ENCODE measurements at places on chromosomes 5 and 9.

- no peak for DNase-seq
Observed at GRCh38 chr5:170355601-170356098, 33.5 kb downstream of the KCNMB1 start.

DNA sequence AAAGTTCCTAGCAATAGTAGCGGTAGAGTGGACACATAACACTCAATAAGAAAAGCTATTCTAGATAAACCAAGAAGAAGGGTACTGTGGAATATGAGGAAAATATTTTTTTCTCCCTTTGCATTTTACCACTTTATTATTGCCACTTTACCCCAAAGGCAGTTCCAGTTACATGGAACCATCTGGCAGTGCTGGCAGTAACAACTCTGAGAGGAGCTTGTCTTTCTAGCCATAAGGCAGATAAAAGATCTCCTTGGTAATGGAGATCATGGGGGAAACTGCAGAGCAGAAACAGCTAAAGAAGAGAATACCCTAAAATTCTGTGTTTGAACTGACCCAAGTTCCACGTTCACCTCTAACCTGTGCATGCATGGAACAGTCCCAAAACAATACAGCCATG lies 38.5 kb downstream of the UBTD2 start:
- DNase-seq, result peak; percentile 15

DNA sequence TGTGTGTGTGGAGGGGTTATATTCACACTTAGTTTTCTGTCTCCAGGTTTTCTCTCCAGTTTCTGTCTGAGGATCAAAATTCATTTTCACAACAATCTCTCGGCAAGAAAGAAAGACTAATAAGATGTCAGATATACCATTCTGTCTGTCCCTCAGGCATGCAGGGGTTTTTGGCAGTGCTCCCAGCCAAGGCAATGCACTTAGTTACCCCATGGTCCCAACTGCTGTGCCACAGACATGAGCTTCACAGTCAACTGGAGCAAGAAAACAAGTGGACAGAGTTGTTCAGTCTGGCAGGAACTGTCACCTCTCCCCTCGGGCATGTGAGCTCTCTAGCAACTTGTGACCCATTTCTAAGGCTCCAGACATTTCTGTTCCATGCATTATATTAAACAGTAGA lies 101.7 kb upstream of the LHFPL2 start:
- no peak for DNase-seq

DNA sequence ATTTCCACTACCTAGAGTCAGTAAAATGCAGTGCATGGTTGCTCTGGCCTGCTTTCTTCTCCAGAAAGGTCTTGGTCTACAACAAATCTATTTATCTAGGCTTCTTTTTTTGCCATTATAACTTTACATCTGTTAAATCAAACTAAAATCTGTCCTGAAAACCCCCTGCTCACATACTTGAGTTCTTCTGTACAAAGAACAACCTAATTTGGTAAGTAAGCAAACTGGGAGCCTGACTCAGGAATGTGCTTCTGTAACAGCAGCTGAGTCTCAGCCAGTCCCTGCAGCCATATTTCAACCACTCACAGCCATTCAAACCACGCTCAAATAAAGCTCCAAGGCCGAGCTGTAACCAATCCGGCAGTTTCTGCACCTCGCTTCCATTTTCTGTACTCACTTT lies 95.8 kb downstream of the PLPP1 start:
- DNase-seq, result no peak

GRCh38 chr5:165448753-165449152 lies 1943.3 kb downstream of the MAT2B start:
- no peak for DNase-seq

DNA sequence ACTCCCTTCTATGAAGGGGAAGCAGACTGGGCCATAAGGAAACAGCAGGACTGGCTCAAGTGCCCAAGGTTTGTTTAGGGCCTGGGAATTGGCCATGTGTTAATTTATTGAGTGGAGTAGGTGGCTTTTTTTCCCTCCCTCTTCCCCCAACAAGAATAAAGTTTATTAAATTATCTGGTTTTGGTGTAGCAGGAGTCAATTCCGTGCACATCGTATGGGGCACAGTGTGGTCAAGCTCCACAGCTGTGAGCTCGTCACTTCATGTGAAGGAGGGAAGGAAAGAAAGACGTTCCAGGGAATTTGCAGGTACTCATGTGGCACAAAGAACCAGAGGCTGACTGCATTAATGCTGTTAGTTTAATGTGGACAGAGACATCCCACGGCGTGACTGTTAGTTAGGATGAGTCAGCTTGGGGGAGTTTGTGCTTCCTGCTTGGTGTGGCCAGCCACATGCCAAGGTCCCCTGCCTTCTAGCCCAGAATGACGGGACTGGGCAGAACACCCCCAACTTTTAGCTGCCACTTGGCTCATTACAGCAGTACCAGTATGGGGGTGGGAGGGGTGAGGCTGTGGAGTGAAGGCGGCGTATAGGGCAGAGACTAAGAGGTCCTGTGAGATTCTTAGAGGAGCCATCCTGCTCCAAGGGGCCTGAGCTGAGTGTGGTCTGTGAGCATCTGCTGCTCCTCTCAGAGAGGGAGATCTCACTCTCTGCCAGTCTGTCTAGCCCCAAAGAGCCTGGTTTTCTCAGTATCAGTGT lies 33.2 kb downstream of the CSF1R start:
- no peak for DNase-seq

- DNase-seq, result no peak
Observed at GRCh38 chr5:169719360-169720314, 82.6 kb downstream of the DOCK2 start.

- no peak for DNase-seq
Observed at GRCh38 chr9:104980039-104980654, 52.2 kb upstream of the ABCA1 start.

DNA sequence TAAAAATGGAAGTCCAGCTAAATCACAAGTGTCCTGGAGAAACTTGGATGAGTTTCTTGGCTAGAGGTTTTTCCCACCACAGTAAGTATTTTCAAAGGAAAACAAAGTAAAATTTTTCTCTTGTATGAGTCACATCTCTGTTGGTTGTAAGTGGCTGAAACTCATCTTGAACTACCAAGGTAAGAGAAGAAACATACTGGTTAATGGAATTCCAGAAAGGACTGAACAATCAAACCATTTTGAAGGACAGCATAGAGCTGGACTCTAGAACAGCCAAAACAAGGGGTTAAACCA lies 102.8 kb upstream of the CDKN2B start:
- no peak for DNase-seq

DNA sequence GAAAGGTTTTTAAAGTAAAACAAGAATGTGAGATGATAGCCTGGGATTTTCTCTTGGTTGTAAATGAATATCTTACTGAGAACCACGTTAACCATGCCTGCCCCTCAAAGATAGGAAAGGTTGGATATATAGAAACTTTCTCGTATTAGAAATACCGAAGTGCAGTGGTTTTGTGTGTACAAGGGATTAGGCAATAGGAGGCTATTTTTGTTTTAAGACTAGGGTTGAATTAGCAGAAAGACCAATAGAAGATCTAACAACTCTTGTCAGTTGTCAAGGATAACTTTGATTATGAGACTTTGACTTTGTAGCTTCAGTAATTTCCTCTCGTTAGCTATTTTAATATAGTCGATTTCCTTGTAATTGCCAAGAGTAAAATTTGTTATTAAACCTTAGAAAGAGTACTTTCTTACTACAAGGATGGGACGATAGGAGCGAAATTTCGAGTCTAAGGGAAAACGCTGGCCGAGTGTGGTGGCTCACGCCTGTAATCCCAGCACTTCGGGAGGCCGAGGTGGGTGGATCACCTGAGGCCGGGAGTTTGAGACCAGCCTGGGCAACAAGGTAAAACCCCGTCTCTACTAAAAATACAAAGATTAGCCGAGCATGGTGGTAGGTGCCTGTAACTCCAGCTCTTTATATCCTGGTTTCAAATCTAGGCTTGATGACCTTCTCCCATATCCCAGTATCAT lies 838 bp downstream of the POLK start:
- DNase-seq, result no peak

DNA sequence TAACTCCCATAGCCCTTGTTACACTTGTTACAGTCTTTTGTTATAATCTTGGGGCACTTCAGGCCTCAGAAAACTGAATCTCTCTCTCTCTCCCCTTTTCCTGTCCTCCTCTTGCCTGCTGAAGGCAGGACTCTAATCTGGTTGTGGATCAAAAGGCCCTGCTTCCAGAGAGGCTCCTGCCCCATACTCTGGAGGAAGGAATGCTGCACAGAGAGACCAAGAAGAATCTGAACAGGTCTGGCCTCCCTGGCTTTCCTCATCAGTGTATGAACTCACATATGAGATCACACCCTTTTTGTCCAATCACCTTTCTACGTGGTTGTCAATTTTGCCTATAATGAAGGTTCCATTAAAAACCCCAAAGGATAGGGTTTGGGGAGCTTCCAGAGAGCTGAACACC lies 26.2 kb upstream of the LVRN start:
- DNase-seq, result no peak

DNA sequence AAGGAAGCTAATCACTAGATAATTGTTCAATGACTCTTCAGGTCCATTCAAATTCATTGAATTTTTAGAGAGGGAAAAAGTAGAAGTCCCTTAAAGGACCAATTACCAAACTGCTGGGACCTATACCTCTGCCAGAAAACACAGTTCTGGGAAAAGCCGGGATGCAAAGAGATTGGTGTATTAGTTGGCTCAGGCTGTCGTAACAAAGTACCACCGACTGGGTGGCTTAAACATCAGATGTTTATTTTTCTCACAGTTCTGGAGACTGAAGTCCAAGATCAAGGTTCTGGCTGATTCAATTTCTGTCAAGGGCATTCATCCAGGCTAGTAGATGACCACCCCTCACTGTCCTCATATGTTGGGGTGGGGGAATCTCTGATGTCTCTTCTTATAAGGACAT lies 177.1 kb upstream of the FSTL4 start:
- no peak for DNase-seq

DNA sequence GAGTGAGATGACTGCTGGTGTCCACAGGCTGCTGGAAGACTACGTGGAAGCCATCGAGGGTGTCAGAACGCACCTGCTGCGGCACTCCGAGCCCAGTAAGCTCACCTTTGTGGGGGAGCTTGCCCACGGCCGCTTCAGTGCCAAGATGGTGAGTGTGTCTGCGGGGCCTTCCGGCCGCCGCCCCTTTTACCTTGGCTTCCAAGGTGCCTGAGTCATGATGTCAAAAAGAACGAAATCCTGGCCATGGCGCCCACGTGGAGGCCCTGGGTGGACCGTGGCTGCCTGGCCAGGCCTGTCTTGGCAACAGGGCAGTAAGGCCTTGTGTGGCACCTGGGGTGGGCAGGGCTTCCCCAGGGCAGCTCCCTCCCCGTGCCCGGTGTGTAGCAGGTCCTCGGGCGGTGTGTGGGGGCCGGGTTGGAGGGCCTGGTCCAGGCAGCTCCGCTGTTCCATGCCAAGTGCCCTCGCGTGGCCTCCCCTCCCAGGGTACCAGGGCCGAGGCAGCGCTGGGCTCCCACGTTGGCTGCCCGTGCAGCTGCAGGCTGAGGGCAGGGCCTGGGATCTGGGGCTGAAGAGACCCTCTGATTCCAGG lies 7.8 kb downstream of the DPP7 start:
- DNase-seq, result no peak

- DNase-seq, result no peak
Observed at GRCh38 chr9:26687421-26687820, 205.2 kb downstream of the CAAP1 start.

DNA sequence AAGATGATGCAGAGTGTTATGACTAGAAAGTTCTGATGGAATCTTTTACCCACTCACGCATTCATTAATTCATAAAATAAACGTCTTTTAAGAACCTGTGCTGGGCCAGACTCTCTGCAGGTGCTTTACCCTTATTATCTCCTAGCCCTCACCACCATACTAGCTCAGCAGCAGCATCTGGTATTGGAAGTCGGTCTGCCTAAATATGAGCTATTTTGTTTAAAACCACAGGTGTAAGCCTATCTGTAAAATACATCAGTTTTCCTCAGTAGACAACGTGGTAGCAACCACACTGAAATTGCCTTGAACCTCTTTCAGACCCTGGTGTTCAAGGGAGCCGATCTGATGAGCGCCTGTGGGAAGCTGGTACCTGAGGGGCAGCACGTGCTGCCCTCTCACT lies 69.4 kb downstream of the PPIC start:
- no peak for DNase-seq

DNA sequence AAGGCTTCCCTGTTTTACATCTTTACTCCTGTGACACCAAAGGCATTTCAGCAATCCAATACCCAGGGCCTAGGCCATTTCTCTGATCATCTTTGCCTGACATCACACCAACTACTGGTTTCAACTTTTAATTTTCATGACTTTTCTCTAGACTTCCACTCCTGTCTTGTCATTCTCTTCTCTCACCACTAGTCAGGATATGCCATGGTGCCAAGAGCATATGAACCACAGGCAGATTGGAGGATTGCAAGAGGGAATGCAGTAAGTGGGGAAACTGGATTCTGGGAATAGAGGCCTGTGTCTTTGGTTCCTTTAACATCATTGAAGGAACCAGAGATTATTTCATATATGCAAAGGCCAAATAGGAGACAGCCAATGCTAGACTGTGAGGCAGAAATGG lies 69.3 kb downstream of the ANKRD31 start:
- DNase-seq, result no peak

DNA sequence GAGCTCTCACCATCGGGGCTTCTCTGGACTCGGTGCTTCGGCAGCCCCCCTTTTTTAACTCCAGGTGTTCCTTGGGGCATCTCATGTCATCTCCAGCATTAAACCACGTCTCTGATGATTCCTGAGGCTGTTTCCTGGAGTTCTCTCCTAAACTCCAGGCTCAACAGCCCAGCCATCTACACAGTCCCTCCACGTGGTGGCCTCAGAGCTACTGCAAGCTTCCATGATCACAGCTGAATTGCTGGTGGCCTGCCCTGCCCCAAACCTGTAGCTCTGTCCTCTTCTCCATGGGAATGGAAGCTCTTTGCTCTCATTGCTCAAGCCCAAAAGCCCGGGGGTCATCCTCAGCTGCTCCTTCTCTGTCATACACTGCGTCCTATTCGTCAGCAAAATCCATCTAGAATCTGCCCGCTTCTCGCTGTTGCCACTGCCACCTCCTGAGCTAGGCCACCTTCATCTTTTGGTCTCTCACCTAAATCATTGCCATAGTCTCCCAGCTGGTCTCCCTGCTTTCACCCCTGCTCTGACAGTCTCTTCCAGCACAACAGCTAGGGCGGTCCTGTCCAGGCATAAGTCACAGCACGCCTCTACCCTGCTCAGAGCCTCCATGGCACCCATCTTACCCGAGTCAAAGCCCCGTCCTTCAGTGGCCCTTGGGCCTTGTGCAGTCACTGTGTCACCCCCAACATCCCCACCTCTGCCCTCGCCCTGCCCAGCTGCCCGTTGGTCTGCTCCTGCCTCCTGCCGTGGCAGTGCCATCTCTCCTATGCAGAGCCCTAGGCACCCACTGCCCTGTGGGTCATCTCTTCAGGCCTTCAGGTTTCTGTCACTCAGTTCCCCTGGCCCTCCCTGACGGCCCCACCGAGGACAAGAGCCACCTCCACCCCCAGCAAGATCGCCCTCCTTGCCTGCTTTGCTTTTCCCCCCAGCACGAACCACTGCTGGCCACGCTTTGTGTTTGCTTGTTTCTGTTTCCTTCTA lies 6.4 kb downstream of the B4GALT7 start:
- DNase-seq, result no peak

- no peak for DNase-seq
Observed at GRCh38 chr5:149201121-149201637, 59.9 kb downstream of the ABLIM3 start.

Measured in NCI-H446 treated with DMSO at 0.1 percent for 48 hours (cell line).